ENCODE measurements at places on chromosomes 6 and 20.

DNA sequence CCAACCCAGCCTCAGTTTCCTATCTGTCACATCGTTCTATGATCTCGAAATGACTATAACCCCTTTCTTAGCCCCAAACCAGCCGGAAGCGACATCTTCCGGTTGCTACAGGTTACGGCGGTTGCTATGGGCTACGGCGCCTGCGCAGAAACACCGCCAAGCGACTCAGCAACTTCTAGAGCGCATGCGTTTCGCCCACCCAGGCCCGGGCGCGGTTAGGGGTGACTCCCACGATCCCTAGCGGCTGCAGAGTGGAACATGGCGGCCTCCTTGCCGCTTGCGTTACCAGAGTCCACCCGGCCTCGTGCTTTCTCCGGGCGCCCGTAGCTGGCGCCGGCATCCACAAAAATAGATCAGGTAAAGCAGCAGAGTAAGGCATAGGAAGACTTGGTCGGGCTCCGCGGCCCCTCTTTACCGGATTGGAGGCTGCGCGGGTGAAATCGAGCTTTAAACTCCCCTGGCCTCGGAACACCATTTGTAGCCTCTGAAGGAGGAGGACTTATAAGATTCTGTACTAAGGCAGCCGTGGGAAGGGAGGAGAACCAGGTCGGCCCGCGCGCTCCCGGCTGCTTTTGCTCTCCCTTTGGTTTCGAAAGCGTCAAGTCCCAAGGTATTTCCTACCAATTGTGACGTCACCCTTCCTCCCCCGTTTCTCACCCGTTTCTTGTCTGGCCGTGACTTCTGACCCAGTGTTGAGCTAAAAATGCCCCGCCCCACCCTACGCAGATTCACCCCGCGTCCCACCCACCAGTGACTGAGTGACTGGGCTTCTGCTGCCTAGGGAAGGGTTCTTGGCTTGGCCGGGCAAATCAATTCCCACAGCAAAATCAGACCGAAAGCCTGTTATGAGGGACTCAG, 3.5 kb downstream of the SDCBP2 start:
- peak; percentile 84 for DNase-seq

DNA sequence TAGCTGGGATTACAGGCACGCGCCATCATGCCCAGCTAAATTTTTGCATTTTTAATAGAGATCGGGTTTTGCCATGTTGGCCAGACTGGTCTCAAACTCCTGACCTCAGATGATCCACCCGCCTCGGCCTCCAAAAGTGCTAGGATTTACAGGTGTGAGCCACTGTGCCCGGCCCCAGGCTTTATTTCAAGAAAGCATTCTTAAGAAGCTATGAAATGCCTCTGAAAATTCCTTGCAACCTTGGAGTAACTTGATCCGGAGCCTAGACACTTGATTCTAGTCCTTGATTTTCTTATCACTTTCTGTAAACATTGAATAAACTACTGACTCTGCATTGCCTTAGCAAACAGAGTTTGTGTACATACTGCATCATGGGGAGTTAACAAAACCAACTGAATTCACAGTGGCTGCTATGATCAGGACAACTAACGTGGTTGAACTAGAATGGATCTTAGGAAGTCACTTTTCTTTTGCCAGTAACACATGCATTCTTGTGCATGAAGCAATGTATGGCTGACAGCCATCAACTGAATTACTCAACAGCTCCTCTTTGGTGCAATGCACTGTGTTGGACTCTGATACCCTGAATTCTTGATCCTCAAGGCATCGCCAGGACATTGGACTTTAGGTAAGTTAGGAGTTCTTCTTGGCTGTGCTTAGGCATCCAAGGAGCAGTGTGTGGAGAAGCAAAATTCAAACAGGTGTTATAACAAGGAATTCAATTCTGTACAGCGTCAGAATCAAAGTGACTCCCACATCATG, 102.8 kb upstream of the TMEM170B start:
- no peak for DNase-seq

DNA sequence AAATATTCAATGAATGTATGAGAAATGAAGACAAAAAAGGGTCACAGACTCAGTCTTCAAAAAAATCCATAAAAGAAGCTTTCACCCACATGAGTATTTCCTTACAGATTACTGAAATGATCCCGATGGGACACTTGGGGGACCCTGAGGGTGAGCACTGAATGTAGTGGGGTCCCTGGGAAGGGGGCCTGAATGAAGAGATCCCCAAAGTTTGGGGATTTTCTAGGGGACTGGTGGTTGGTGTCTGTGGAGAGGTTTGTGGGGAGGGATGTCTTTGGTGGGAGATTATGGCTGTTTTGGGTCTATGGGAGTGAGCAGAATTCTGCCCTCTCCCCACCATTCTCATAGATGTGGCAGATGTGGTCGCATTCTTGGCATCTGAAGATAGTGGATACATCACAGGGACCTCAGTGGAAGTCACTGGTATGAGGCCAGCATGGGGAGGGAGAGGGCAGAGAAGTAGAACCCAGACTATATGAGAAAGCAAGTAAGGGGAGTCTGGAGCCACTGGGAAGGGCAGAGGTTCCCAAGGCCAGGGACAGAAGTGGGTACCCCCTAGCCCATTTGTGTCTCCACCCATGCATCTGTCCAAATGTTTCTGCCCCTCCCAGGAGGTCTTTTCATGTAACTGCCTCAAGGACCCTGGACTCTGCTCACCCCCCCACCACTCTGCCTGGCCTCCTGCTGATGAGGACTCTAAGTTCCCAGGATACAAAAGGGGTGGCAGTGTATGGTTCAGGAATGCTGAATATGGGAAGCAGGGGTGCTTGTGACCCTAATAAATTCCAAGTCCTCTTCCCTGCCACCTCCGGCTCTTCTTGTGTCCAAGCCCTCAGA, 1.8 kb downstream of the HSD17B8 start:
- no peak for DNase-seq

GRCh38 chr6:19478992-19479391, 358.2 kb upstream of the ID4 start:
- DNase-seq: no peak

GRCh38 chr6:157774153-157775135, 48.6 kb upstream of the SNX9 start:
- peak; percentile 10 for DNase-seq

GRCh38 chr6:31497531-31498476, at the start of gene MICB:
MICB (plus strand) TSS chr6:31498145; CDS start chr6:31498194, 49 bp downstream.
- peak; percentile 9 for DNase-seq

DNA sequence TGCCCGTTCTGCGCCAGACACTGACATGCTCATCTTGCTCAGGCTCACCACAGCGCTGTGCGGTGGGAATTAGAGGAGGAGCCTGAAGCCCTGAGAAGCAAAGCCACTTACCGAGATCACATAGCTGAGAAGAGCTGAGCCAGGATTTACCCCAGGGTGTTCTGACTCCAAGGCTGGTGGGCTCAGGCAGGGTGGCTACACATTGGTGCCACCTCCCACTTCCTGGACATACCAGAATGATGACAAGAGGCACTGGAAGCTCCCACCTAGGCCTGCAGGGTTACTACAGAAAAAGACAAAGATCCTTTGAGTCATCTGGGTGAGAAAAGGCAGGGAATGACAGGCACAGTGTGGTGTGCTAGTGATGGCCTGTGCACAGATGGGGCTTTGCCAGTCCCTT, 24.4 kb upstream of the FKBP1A start:
- DNase-seq: no peak

- no peak for DNase-seq
Measured at GRCh38 chr6:49892280-49892679, 25.9 kb upstream of the CRISP1 start.

DNA sequence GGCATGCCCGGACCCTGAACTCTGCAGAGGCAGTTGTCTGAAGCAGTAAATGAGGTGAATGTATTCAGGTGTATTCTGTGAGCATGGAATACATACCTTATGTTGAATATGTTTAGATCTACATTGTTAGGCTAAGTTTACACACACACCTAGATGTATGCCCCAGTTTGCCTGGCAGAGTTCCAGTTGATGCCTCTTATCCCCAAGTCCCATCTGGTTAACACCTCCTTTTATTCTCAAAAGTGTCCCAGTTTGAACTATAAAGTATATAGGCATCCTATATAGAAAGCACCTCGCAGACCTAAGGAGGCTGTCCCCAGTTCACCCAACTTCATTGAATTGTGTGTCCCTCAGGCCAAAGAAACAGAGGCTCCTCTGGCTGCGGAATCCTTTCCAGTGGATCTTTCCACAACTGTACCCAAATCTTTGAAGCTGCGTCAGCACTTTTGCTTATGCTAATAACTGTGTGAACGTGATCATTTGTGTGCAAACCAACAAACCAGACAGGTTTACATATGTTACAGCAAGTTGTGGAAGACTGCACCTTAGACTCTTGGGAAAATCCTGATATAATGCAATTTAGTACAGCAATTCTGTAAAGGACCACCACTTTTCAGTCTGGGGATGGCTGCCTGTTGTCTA, 4.8 kb upstream of the DHX35 start:
- DNase-seq: no peak

DNA sequence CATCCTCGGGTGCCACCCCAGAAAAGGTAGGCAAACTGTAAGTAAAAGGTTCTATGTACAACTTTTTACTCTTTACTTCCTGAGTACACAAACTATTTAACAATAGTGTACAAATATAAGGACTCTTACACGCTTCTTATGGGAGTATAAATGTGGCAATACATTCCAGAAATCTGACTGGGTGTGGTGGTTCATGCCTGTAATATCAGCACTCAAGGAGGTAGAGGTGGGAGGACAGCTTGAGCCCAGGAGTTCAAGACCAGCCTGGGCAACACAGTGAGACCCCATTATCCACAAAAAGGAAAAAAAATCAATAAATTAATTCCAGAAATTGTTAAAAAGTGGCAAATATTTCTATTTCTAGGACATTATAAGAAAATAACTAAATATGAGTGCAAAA, 48.9 kb downstream of the PIGU start:
- DNase-seq: no peak

DNA sequence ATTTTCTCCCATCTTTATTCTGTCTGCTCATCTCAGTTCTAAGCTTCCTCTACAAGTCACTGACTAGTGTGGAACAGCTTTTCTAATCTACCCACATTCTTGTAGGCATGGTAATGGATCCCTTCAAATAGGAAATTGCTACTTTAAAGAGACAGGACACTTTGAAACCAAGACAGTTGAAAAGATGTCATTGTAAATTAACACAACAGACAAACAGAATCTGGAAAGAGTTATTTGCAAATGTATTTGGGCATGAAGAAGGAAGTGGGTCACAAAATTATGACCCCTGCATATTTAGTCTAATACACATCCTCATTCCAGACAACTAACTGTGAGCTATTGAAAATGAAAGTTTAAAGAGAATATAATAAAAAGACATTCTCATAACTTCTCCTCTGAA, 298.2 kb upstream of the MARCKS start:
- DNase-seq: no peak

DNA sequence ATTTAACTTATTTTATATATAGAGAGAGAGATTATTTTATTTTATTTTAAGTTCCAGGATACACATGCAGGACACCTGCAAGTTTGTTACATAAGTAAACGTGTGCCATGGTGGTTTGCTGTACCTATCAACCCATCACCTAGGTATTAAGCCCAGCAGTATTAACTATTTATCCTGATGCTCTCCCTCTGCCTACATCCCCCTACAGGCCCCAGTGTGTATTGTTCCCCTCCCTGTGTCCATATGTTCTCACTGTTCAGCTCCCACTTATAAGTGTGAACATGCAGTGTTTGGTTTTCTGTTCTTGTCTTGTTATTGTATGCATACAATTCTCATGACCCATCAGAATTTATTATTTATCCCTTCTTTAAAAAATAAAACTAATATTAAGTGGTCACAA, 34.6 kb downstream of the FKBP1C start:
- DNase-seq: no peak

- no peak for DNase-seq
Measured at GRCh38 chr20:36408219-36408618, 102.1 kb downstream of the DLGAP4 start.

GRCh38 chr6:34616227-34616585, 60.1 kb upstream of the SPDEF start:
- no peak for DNase-seq

- DNase-seq: no peak
Measured at GRCh38 chr20:44694159-44694558, 21.0 kb upstream of the CCN5 start.

GRCh38 chr6:112163295-112164257, 76.2 kb downstream of the FAM229B start:
- DNase-seq: no peak

DNA sequence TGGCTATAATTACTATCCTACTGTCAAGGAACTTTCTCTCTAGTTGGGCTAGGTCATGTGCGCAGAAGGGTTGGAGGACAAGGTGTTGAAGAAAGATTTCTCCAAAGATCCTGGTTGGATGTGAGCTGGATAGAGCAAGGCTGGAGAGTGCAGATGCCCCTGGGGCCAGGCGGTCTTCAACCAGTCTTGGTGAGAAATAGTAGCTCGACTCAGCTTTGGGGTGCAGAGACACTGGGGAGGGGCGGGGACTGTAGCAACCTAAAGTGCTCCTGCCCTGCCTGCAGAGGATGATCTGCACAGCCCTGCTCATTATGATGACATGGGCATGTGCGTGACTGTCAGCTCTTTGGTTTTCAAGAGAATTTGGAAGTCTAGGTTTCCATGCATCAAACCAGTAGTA, 35.9 kb downstream of the PHACTR3 start:
- no peak for DNase-seq

DNA sequence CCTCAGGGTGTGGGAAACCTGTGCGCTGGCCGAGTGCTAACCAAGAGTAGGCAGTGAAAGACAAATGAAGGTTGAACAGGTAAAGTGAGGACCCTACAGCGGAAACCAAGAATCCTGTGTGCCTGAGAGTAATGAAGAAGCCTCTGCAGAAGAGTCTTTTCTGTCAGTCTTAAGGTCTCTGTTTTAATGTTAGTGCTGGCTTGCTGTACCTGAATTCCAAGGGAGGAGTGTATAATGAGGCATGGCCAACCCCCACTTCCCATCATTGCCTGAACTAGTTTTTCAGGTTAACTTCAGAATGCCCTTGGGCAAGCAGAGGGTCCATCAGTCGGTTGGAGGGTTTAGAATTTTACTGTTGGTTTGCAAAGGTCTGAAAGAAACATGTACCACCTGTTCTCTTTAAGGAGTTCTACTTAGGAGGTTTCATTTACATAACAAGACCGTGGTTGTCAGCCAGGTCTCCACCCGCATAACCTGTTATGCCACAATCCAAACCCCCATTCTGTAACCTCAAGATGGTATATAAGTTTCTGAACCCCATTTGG, 589 bp upstream of the PDCD2 start:
- DNase-seq: no peak

DNA sequence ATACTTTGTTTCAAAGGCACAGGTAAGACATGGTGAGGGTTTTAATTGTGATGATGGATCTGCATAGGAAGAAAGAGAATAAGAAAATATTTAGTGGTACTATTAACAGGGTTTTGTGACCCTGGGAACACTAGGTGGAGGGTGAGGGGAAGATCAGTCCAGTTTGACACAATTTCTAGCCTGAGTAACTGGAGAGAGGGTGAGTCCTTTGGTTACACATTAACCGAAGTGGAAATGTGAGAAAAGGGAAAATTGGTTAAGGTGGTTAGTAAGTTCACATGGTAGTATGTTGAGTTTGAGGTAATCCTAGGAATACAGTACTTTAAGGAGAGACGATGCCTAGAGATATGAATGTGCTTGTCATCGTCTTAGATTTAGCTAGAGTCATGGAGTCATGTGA, 54.8 kb upstream of the POU3F2 start:
- no peak for DNase-seq
